ENCODE measurements at places on chromosomes 5 and 9.
A peak's percentile ranks its signal among the peaks of the same experiment; 100 is the strongest.

DNA sequence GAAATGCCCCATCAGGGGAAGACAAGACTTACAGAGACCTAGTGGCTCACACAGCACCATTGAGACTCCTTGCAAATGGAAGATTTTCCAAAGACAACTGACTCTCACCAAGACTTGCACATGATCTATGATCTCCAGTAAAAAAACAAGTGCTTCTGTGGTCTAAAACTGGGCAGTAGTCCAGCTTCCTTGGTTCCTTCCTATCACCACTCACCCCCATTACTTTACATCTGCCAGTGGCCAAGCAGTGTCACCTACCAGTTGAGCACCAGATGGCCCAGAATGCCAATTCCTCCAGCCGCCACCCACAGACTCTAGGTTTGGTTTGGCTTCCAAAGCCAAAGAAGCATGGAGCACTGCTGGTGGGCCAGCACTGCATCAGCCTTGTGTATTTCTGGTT lies 47.7 kb downstream of the SH3TC2 start:
- no peak for DNase-seq

DNA sequence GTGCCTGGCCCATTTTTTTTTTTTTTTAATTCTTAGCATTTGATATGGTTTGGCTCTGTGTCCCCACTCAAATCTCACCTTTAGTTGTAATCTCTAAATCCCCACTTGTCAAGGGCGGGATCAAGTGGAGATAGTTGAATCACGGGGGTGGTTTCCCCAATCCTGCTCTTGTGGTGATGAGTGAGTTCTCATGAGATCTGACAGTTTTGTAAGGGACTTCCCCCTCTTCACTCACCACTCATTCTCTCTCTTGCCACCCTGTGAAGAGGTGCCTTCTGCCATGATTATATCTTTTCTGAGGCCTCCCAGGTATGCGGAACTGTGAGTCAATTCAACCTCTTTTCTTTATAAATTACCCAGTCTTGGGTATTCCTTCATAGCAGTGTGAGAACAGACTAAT lies 27.2 kb downstream of the NDUFAF2 start:
- peak; percentile 11 for DNase-seq

- DNase-seq, result no peak
Observed at GRCh38 chr5:107604990-107605389, 65.7 kb downstream of the EFNA5 start.

DNA sequence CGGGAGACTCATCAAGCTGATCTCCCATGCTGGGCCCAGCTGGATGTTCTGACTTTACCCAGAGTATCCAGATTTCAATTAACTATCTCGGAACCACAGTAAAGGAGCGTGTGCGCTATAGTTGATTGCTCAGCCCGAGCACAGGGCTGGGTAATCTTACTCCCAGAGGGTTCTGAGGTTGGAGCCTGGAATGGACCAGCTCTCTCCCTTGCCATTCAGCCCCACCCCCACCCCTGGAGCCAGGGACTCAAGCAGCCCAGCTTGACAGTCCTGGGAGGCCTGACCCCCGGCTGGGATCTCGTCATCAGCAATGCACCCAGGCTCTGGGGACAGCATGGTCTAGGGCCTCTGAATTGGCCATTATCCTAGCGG lies 23.7 kb upstream of the PTGES start:
- peak; percentile 78 for DNase-seq

DNA sequence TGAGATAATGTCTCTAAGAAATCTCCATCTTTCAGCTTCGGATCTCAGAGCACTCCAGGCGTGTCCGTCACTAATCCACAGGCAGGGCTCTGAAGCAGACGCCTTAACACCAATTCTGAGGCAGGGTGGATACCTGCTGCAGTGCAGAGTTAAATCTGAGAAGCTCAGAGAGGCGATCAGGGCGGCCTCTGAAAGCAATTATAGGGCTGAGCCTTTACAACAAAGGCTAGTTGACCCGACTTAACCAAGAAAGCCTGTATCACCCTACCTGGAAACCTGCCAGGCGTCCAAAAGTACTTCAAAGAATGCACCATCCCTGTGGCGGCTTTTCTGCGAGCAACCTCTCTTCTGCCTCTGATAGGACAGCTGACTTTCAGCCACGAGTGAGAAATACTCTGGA lies 134.8 kb upstream of the MSX2 start:
- no peak for DNase-seq

DNA sequence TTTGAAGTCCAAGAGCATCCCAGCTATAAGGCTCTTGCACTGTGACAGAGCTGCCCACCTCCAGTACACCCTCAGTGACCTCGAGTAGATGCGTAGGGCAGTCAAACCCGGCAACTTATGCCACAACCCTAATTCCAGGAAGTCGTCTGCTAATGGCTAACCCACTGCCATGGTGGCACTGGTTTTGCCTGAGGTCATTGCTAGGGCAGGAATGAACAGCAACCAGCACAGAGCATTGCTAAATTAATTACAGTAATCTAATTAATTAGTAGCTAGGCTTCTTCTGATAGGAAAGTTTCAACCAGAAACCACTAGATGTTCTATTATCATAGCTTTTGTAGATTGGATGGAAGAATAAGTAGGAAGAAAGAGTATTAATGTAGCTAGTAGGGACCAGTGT lies 122.8 kb downstream of the DPYSL3 start:
- no peak for DNase-seq

DNA sequence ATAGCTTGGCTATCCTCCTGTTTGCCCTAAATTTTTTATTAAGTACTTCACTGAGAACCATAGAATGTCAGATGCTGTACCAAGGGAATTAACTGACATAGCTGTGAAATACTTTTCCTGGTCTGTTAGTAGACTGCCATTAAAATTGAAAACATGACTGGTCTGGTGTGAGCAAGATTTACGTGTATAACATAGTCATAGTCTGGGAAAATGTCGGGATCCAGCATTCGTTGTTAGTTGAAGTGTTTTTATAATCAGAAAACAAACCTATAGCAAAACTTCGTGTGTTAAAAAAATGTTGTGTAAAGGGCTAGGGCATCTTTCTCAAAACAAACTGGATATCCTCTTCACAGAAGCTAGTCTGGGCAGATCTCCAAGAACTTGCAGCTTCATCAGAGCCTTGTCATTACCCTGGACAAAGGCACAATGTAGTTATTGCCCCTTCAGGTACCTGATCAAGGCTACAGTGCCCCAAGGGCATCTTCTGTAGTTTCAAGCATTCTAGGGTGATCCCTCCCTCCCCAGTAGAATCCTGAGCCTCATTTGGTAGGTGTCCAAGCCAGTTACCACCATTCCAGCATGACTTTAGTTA lies 454.2 kb upstream of the SGCD start:
- no peak for DNase-seq

DNA sequence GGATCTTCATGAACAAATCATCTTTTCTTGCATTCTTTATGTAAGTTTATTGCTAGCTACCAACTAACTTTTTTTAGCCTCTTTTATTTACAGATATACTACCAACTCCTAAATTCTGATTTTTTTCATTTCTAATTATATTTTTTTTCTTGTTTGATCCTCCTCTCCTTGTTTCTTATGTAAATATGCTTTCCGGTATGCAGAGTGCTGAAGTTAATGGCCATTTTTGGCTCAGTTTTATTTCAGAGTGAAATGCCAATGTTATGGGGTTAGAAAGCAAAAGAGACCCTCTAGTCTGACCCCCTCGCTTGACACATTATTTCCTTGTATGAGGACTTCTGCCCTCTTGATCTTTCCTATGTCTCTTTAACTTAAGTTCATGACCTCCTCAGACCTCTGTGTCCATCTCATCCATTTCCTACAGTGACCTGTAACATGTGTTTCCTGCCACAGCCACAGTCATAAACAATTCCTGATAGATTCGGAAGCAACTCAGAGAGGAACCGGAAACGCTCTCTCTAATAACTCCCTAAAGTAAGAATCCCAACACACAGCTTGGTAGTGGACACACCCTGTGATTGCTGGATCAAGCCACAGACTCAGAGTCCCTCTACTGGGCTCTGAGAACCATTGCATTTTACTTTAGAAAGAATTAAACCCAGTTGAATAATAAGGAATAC lies 42.9 kb upstream of the AFAP1L1 start:
- peak; percentile 82 for DNase-seq

GRCh38 chr5:32711362-32711680 lies 200 bp downstream of the NPR3 start:
- DNase-seq, result no peak

GRCh38 chr5:170145462-170145861 lies 39.8 kb downstream of the FOXI1 start:
- peak; percentile 6 for DNase-seq

GRCh38 chr5:1033606-1034420 lies 25.2 kb downstream of the NKD2 start:
- DNase-seq, result no peak

DNA sequence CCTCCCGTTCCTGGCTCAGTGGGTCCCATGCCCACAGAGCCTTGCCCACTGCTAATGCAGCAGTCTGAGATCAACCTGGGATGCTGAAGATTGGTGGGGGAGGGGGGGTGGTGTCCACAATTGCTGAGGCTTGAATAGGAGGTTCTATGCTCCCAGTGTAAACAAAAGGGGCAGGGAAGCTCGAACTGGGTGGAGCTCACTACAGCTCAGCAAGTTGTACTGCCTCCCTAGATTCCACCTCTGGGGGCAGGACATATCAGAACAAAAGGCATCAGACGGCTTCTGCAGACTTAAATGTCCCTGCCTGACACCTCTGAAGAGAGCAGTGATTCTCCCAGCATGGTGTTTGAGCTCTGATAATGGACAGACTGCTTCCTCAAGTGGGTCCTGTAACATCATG lies 885.6 kb upstream of the COX7C start:
- DNase-seq, result no peak

DNA sequence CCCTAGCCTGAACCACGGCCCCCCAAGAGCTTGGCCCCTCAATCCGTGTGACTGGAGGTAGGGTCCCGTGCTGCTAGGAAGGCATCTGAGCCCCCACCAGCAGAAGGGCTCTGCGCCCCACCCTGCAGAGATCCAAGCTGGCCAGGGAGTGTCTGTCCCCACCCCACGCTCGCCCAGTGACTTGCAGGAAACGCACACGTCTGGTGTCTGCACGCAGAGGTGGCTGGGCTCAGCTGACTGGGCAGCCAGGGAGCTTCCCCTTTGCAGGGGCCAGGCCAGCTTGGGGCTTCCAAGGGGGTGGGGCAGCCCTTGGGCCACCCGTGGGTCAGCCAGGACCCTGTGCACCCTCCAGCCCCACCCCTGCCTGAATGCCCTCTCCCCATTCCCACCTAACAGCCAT lies 24.3 kb downstream of the NOTCH1 start:
- no peak for DNase-seq

- no peak for DNase-seq
Observed at GRCh38 chr5:124920909-124921666, 174.6 kb upstream of the ZNF608 start.

- peak; percentile 31 for DNase-seq
Observed at GRCh38 chr9:125412166-125412565, 150.5 kb downstream of the GAPVD1 start.

DNA sequence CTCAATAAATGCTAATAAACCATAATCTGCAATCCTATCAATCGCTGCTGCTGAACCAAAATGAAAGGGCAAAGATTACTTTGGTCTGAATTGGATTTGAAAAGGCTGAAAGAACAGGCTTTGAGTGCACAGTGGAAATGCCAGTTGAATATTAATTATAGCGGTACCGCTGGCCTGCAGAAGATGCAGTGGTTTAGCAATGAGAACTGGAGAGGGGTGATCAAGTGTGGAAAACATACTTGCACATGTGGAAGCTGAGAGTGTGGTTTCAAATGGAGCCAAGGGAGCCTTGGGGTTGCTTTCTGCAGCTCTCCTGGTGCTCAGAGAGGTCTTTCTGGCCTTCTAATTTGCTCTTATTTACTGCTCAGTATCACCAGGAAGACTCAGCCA lies 133.9 kb downstream of the PTTG1 start:
- no peak for DNase-seq

DNA sequence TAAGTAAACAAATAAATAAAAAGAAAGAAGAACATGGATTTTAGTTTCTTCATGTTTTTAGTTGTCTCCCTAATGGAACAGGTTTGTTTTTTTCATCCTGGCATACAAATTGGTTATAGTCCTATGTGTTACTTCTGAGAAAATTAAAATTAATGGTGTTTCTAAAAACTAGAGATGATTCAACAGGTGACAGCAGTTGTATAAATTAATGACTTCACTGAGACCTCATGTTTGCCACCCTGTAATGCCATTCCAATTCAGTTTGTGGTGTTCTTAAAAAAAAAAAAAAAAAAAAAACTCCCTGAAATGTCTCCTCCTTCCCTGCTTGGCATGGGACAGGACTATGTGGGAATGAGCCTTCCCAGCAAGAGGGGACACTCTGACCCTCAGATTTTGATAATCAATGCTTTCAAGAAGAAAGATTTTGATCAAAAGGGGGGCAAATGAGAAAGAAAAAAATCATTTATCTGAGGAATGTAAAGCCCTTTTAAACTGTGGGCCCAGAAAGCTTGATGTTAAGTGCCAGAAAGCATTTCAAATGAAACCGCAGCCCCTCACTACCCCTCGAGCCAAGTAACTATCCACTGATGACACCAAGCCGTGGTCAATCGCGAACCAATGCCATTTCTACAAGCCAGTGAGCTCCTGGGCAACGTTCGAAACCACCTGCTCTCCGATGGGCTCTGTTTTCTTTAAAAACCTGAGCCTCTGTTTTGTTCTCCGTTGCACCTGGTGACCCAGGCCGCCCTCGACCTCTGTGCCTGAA lies 941 bp downstream of the EXD3 start:
- no peak for DNase-seq

DNA sequence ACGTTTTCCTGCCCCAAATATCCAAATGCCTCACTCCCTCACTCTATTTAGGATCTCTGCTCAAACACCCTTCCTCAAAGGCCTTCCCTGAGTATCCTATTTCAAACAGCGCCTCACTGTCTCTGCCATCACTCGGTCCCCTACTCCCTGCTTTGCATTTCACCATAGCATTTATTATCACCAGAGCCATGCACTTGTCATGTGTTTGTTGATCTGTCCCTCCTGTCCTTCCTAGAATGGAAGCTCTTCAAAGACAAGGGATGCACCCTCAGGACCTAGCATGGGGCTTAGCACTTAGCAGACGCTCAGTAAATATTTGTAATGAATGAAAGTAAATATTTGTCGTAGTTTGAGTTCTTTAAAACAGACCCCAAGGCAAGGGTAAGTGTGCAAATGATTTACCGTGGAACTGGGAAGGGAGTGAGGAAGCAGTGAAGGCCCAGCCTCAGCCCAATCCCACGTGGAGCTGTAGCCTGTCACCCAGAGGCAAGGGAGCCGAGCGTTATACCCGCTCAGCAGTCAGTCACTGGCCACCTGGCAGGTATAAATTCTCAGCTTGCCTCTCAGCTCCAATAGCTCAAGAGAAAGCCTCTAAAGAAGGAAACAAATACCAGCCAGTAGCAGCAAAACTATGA lies 97.7 kb upstream of the KIF2A start:
- no peak for DNase-seq

DNA sequence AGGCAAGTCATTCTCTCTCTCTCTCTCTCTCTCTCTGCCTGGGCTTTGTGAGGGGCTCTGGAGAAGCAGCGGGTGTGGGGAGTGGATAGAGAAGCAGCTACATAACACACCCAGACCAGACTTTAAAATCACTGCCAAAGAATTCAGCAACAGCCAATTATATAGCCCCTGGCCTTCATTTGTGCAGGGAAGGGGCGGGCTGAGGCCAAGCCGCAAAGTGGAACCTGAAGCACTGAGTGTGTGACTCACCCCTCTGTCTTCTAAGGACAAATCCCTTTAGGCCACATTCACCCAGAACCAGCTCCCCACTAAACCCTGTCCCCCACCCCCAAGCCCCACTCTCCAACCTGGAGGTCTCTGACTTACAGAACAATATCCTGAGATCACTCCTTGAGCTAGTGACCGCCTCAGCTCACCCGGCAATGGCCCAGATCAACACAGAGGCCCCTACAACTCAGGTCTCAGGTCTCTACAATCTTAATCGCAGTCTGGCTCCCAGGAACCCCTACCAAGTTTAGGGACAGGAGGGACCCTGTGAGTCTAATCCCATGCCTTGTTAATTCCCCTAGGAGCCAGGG lies 6.0 kb downstream of the B4GALT1 start:
- peak; percentile 96 for DNase-seq
